ENCODE measurements at places on chromosomes 6 and 20. TPM values are rescaled to one million over a fixed set of nuclear protein-coding genes. Genes with fewer than 3 reads are reported as not detected.

- no peak for DNase-seq
These were observed 84.4 kb downstream of the SLX4IP start for GRCh38 chr20:10519361-10520046.

DNA sequence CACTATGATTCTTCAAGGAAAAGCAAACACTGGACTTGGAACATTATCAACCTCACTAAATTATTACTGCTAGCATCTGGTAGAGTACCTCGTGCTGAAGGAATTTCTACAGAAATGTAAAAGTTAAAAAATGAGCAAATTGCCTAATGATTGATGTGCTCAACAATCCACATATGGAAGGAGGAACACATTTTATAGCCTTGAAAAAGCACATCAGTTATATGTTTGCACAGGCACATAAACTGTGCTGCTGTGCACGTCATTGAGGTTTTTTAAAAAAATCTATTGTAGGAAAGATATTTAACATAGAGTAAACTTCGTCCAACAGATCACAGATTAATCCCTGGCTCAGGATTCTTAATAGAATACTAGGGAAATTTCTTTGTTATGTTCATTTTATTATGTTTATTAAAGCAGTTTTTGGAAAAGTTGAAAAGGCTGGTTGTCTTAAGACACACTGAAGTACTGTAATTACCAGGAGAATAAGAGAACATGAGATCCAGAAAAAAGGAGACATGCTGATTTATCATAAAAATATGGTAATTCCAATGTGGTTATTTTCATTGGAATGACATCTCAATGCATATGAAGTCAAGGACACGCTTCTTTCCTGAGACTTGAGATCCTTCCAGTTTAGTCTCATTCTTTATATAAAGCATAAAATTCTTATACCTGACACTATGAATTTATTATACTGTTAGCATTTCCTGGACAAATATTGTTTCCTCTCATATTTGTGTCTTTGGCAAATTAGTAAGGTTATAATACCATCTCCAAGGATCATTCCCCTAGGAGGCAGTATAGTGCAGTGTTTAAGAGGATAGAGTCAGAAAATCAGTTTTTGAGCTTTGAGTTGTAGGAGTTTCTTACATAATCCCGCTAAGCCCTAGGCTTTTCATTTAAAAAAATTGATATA, 511.1 kb downstream of the TENT5A start:
- no peak for DNase-seq

GRCh38 chr6:152173321-152173720, 365.8 kb downstream of the ESR1 start:
- no peak for DNase-seq

GRCh38 chr6:154740658-154741057, 7.4 kb downstream of the SCAF8 start:
- DNase-seq = no peak

DNA sequence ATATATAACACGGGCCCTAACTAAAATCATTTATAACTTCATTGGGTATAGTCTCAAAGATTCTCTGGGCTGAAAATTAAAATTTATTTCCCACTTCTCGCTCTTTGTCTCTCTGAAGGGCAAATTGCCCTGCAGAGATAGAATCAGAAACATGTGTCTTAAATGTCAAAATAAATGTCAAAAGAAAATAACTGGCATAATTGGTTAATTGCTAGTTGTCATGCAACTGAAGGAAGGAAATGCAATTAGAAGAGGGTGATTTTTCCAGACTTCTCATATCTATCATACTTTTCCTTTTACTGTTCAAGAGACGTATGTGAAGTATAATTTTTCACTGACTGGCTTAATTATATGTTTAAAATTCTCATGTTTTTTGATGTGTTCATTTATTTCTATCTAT, 80.3 kb upstream of the HMGCLL1 start:
- no peak for DNase-seq

DNA sequence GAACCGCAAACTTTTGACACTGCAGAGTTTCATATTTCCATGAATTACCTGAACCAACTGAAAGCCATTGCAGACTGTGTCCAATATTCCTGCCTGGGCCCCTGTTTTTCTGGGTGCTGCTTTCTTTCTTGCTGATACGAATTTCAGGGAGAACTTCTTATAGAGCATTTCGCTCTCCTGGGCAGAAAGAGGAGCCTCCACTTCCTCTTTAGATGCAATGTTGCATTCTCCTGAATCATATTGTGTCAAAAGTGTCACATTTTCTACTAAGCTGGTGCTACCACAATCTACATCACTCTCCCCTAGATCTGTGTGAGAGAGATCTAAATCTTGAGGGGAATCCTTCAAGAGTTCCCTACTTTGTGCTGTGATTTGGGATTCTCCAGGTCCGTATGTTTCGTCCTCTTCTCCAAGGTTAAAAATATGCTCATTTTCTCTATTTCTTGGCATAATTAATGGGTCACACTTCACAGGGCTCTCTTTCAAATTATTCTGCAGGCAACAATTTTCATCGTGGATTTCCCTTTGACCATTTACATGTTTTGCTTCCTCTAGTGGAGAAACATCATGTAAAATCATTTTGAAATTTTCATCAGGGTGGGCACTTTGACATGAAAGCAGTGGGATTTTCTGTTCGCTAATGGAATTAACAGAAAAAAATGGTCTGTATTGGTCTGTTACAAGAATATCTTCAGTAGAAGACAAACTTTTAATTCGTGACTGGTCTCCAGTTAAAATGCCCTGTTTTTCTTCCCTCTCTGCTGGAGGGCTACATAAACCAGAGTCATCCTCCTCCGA, 102.3 kb downstream of the DST start:
- DNase-seq = no peak

- DNase-seq = no peak
These were observed 256.7 kb upstream of the TCF21 start for GRCh38 chr6:133632206-133632605.

GRCh38 chr6:31513456-31514165, 15.2 kb upstream of the MCCD1 start:
- no peak for DNase-seq

DNA sequence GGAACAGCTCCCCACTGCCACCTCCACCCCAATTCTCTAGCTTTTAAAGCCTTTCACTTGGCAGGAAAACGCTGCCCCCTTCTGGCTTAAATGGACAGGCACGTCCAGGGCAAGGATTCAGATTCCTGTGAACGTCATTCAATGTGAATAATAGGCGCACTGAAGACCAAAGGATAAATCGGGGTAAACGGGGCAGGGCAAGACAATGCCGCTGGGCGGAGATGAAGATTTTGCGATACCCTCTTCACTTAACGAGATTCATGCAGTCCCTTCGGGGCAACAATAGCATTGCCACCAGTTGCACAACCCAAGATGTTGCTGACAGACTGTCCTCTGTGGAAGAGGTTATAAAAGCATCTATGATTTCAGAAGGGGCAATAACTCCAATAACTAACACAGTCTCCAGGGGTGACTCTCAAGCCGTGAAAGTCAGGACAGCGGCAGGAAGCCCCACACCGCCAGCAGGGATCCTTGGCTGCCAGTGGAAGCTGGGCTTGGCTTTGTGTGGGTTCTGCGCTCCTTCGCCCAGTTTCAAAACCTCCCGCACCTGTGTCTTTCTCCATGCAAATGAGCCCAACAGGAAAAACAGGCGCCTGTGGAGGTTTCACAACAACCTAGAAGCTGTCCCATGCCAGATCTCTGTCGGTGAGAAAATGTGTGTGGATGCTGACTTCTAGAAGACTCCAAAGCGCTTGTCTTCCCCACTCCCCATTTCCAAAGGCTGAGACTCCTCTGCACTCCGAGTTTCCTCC, 291.8 kb downstream of the BMP7 start:
- no peak for DNase-seq

- no peak for DNase-seq
These were observed 7.4 kb downstream of the PPP1R16B start for GRCh38 chr20:38812709-38813573.

DNA sequence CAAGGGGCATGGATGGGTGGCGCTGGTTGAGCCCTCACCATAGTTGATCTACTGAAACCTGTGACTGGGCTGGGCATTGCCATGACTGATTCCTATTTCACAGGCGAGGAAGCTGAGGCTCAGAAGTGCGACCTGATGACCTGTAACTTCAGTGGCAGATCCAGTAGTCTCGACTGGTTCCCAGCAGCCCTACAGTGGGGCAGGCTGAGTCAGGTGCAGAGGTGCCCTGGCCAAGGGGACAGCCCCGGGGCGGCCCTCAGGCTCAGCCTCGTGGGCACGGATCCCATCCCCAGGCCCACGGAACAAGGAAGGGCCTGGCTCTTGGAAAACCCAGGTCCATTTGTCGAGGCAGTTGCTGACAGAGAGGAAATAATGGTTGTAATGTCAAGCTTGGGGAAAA, 283.0 kb downstream of the CDH4 start:
- DNase-seq = no peak

Gene STMN3
- 21.6 TPM for total RNA-seq

Gene SLC22A7
- not detected for total RNA-seq

Gene BCAS1
- total RNA-seq = 0.09 TPM

Gene IMPG1
- not detected for total RNA-seq

Gene C6orf141
- not detected for total RNA-seq

Gene BPI
- total RNA-seq = not detected
